ENCODE measurements at places on chromosomes 3 and 15.

GRCh38 chr15:85406916-85407315, 26.5 kb downstream of the AKAP13 start:
- DNase-seq, result no peak

- DNase-seq, result no peak
These were observed 265.4 kb upstream of the ARHGEF26 start for GRCh38 chr3:153855772-153856171.

DNA sequence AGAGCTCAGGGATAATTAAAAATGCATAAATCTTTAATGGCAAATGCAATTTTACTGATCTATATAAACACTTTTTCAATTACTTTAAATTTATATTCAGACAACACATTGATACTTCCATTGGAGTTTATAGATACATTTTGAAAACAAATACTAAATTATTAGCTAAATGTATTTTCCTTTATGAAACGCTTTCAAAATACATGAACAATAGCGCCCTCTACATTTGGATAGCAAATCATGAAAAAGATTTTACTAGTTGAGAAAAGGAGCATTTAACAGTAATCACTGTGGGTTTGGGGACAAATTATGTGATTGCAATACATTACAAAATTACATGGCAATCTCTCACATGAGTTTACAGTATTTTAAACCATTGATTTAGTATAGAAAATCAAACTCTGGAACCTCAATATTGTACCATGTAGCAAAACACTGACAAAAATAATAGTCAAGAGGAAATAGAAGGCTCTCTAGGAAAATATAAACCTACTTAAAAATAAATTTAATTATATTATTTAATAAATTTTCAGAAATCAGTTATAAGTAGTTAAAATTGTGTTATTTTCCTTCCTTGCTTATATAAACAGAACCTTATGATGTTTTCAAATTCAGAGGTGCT, 207.9 kb downstream of the ZIC1 start:
- peak; percentile 45 for DNase-seq

DNA sequence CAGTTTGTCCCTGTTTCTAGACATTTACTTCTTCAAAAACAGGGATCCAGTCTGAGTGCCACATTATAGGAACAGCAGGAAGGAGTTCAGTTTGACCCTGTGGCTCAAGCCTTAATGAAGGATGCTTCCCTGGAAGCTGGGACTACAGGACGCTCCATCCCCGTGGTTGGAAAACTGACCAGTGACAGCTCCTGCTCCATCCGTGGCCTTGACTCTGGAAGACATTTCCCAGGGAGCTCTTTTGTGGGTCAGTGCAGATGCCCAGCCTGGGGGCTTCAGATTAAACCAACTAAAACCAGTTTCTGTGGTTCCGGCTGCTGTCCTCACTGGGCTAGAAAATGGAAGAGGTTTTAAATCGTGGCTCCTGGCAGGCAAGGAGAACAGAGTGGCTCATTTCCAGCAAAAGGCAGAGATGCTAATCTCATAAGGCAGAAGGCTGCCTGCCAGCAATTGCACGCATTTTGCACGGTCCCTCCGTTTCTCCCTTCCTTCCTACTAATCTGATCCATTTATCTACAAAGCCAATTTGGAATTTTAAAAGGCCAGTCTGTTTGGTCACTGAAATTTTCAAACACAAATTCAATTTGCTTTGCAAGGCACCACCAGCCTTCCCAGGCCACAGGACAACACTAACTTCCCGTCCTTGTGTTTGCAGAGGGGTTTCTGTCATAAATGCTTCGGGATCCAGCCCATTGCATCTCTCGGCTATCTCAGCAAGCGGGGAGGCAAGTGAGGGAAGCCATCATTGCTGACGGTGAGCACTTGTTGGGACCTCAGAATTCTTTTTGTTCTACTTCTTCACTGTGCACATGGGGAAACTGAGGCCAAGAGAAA, 6.2 kb upstream of the SSUH2 start:
- no peak for DNase-seq

- peak; percentile 4 for DNase-seq
These were observed 26.8 kb downstream of the STARD5 start for GRCh38 chr15:81297147-81297572.

GRCh38 chr3:16936233-16936632, 51.5 kb downstream of the PLCL2 start:
- no peak for DNase-seq

DNA sequence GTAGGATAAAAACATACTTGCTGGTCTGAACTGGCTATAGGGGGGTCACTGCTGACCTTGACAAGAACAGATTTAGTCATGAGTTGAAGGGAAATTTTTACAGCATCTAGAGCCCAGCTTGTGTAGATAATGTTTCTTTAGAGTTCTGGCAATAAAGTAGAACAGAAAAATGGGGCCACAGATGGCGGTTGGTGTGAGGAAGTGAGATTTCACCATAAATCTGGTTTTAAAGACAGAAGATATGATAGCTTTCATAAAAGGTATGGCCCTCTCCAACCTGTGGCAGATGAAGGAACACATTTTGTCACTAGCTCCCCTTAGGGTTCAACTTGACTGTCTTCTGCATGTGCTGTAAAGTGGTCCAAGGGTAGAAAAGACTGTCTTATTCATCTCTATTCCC, 24.3 kb upstream of the IMPDH2 start:
- DNase-seq, result no peak

DNA sequence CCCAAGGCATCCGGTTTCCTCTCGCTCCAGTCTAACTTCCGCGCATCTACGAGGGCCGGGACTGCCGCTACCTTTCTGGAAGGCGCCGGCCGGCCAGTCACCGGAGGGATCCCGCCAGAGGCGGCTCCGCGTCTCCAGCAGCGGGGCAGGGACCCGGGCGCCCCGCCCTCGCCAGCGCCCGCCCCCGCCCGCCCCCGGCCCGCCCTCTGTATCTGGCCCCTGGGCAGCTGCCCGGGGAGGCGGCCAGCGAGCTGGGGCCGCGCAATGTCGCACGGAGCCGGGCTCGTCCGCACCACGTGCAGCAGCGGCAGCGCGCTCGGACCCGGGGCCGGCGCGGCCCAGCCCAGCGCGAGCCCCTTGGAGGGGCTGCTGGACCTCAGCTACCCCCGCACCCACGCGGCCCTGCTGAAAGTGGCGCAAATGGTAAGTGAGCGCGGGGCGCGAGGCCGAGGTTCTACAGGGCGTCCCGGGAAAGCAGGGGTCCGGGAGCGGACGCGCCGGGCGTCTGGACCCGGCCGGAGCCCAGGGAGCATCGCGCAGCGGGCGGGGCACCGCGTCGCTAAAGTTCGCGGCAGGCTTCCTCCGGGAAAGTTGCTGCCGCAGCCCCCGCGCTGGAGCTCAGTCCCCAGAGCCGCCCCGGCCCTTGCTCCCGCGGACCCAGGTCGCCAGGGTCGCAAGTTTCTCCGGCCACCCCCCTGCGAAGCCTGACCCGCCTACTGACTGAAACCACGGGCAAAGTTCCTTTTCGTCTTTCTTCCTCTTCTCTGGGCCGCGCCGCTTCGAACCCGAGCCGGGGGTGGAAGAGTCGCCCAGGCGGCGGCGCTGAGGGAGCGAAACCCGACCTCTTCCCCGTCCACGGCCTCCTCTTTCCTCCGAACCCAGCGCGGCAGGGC, at the start of gene CMTM7:
CMTM7 (plus strand) TSS at position 211 of the 893 bp plus-strand sequence; CDS start at position 265, 54 bp downstream.
- DNase-seq, result peak; percentile 22

- no peak for DNase-seq
These were observed 607.9 kb upstream of the KCNMB2 start for GRCh38 chr3:177928172-177928873.

- DNase-seq, result no peak
These were observed 28.9 kb downstream of the EAF1 start for GRCh38 chr3:15456321-15456720.

DNA sequence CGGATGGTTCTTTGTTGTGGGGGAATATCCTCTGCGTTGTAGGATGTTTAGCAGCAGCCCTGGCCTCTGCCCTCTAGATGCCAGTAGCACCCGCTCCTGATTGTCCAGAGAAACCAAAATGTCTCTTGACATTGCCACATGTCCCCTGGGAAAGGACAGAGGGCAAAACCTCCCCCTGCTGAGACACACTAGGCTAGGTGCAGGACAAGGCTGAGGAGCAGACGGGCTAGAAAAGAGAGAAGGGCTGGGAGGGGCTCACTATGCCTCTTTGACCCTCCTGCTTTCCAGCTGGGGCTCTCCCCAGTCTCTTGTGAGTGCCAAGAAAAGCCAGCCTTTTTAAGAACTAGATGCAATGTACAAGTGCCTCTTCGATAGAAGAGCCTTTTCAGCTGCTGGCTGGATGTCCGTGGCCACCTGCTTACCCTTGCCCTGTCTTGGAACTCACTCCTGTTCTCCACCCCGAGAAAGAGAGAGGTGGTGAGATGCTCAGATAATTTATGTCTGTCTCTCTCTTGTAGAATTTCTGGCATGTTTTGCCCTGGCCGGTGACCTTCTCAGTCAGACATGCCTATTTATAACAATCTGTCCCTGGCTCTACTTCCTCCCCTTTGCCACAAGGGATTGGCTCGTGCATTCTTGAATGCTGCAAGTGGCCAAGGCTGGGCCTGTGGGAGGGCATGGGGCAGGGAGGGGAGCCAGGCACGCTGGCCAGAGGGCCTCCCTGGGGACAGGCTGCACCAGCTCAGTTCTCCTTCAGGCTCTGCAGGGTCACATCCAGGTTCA, 142.6 kb downstream of the RPLP1 start:
- DNase-seq, result peak; percentile 67

- no peak for DNase-seq
These were observed 112.1 kb downstream of the TNIK start for GRCh38 chr3:171348121-171348520.

DNA sequence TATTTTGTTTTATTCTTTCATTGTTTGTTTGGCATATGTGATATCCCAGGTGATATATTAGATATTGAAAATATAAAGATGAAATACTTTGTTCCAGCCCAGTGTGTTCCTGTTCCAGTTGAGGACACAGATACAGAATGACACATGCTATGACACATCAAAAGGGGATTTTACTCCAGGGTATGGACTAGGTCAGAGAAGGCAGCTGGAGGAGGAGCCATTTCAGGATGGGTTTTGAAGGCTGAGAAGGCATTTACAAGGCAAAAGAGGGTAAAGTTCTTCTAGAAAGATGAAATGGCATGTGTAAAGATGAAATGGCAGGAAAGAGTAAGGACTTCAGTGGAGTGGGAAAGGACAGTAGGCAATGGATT, 163.8 kb downstream of the ZIC1 start:
- no peak for DNase-seq

- no peak for DNase-seq
These were observed 253.2 kb downstream of the MEX3B start for GRCh38 chr15:81792646-81793045.

DNA sequence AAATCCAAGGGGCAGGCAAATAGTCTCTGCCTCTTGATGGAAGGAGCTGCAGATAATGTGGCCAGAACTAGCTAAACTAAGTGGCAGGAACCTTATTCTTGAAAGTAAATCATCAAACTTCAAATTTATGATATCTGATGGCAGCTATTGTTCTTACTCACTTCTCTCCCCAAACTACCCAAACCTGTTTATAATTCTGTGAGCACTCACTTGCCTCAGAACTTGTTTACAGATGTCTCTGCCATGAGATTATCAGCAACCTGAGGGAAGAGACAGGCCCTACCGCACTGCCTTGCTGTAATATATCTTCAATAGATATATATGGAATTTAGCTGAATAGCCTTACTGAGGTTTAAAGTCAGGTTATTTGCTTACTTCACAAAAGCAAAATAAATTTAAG, 2.2 kb upstream of the B3GALNT1 start:
- no peak for DNase-seq

- DNase-seq, result peak; percentile 36
These were observed 48.0 kb downstream of the TYRO3 start for GRCh38 chr15:41606997-41607396.

DNA sequence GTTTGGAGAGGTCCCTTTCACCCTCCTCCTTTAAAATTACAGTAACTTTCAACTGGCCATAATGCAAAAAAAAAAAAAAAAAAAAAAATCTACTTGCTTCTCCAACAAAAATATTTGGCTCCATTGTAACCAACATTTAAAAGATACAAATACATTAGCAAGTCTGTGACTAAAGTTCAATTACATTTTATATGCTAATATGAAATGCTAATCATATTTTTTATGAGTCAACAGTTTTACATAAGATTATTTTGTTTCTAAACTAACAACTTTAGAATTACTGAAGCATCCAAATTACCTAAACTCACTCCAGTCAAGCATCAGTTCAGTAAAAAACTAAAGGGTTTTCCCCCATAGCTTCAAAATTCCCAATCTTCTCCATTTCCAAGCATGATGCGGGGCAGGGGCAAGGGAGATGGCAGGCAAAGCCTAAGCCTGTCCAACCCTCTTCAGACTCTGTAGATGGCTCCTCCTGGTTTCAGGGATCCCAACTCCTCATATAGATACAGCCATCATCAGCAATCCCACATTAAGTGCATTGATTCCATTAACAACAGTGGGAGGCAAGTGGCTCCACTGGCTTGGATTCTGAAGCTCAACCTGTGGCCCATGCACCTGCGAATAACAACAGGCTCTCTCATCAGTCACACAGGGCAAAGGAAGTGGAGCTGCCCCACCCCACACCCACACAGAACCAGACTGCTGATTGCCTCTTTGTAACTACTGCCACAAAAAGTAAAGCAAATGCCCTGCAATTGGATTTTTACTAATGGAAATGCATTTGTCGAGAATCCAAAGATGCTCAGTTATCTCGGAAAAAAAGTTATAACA, 15.0 kb downstream of the SFMBT1 start:
- no peak for DNase-seq

DNA sequence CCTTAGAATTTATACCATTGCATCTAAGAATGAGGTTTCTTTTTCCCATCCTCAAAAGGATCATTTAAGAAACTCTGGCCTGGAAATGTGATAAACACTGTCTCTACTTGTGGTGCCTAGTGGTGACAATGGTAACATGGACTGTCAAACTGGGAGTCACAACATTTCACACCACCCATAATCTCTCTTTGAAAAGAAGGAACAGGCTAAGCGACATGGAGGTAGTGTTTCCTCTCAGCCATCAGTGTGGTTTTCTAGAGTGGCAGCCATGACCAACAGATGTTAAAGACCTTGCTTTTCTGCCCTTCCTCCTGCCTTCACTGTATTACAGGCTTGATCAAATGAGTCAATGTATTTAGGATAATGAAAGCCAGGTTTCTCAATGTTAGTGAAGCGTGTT, 283.1 kb upstream of the STAC start:
- DNase-seq, result no peak

DNA sequence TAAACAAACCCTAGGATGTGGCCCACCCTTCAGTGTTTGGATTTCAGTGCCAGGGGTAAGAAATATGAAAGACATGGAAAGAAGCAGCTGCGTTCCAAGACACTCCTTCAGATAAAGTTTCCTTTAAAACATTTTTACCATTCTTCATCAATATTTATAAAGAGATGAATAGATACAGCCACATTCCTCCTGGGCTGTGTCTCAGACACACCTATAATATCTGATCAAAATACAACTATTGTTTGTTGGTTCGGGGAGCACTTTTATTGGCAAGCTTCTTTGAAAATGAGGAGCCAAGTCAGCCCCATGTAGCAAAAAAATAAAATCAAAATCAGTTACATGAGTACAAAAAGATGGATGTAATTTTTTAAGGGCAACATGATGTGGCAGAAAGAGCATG, 53.2 kb downstream of the RPL22L1 start:
- no peak for DNase-seq

GRCh38 chr3:195395208-195395816, 47.5 kb downstream of the ACAP2 start:
- DNase-seq, result no peak

Data from kidney glomerular epithelial cell (primary cell).